Activated CD8-positive, alpha-beta T cell treated with anti-CD3 and anti-CD28 coated beads for 36 hours (primary cell): ENCODE measurements at places on chromosomes 11 and 22. TPM values are rescaled to one million over a fixed set of nuclear protein-coding genes. Genes with fewer than 3 reads are reported as not detected.

ANKK1 gene
- total RNA-seq: not detected

FGF4 gene
- total RNA-seq: not detected

TPBGL gene
- total RNA-seq: 0.18 TPM

TRIM49D2 gene
- total RNA-seq: not detected

DNA sequence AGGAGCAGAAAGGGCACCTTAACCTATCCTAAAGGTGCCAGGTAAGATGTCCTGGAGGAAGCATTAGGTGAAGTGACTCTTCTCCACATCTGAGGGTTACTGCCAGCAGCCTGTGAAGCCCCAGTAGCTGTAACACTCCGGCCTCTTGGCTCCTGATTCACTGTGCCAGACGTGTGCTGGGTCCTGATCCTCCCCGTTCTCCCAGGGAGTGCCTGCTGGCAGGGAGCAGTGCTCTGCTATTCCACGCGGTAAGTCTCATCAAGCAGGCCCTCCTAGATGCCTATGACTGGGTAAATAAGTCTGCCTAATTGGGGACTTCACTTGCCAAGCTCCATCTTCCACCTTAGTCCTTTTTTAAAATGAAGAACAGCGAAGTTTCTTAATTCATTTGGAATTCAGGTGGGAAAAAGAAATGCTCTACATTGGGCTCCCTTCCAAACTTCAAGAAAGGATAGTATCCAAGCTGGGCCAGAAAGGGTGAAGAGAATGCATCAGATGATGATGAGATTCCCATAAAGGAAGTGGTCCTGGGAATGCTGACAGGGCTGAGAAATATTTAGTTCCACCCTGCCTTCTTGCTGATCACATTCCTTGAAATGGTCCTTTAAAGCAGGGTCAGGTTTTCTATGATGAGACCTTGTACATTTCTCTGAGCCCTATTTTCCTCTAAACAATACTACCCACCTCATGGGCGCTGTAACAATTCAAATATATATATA lies 188.0 kb downstream of the MAML2 start:
- H3K27ac ChIP-seq: peak overlapping the region; percentile 47
- no peak for DNase-seq
- no peak overlapping the region for H3K4me3 ChIP-seq
- H3K4me1 ChIP-seq: peaks cover 62% of the 10 kb centered on the region
- no peaks in the 10 kb centered on the region for H3K27me3 ChIP-seq

- no peak overlapping the region for H3K27ac ChIP-seq
- peaks cover 5% of the 10 kb centered on the region for H3K27me3 ChIP-seq
- peaks cover 21% of the 10 kb centered on the region for H3K4me1 ChIP-seq
- no peak overlapping the region for H3K4me3 ChIP-seq
- no peak for DNase-seq
Measured at GRCh38 chr11:60947700-60948099, 4.3 kb downstream of the SLC15A3 start.

- peaks cover 1% of the 10 kb centered on the region for H3K27me3 ChIP-seq
- no peak overlapping the region for H3K4me3 ChIP-seq
- no peaks in the 10 kb centered on the region for H3K36me3 ChIP-seq
- DNase-seq: no peak
- H3K27ac ChIP-seq: no peak overlapping the region
Measured at GRCh38 chr11:94832604-94833235, 64.6 kb downstream of the AMOTL1 start.
